AG09309 (cell line): ENCODE measurements at places on chromosomes 1 and 21.

- no peak for DNase-seq
These were observed 31.9 kb upstream of the KCNA3 start for GRCh38 chr1:110706621-110707020.

DNA sequence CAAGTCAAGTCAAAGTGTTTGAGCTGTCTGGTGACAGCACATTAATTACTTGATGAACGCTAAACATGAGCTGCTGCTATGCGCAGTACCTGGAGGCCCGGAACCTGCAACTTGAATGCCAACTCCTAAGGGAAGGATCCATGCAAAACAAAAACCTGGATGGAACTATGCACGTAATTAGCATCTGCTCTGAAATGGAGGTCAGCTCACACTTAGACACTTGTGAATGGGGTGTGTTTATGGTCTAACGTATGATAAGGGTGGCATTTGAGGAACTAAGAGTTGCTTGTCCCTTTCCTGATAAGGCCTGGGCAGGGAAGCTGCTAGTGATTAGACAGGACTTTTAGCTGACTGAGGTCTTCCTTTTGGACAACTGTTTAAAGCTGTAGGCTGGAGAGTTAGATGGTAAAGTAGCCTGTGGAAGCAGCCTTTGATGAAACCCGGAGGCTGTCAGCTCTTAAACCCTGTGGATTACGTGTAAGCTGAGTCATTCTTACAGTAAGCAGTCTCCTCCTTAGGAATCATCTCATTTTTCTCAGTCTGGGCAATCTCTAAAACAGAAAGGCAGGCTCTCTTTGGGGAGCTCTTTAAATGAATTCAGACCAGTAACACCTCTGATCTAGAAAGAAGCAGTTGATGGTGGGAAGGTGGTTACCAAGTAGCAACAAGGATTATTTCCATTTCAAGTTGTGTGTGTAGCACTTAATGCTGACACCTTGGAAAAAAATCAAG lies 6.8 kb downstream of the TENT5C start:
- peak; percentile 78 for DNase-seq

- no peak for DNase-seq
These were observed 92.1 kb upstream of the C1orf174 start for GRCh38 chr1:3992103-3992556.

- DNase-seq: peak; percentile 67
These were observed at the start of gene RNPC3 for GRCh38 chr1:103525607-103526507. Gene RNPC3, plus strand, starts transcription at chr1:103525699. Its CDS starts 372 bp downstream, at chr1:103526071.

GRCh38 chr1:235105051-235106043 lies 23.3 kb downstream of the TOMM20 start:
- no peak for DNase-seq
